Omental fat pad (tissue), 4 donors: ENCODE measurements at places on chromosomes 5 and 9.

DNA sequence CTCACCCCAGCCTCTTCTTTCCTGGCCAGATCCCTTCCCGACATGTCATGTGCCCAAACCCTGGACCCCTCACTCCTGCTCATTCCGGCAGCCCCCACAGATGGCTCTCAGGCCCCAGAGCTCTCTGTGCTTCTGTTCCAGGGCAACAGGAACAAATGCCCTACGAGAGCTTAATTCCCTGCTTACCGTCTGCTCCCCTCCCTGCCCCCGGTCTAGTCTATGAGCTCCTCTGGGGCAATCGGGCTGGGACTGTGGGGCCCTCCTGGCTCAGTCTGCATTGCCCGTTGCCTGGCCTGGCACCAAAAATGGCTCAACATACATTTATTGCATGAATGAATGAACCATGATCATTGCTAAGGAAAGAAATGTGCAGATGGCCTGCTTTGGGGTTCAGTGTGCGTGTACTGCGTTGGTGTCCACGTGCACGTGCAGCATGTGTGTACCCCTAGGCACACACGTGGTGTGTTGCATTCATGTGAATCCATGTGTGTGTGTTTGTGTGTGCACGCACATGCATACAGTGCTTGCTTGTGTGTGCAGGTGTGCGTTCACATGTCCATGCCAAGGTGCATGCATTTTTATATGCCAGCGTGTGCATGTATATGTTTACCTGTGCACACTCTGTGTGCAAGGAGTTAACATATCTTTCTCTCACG is 201.2 kb upstream of the IER5L start:
- no peak for DNase-seq

GRCh38 chr5:16931334-16932110 is 4.6 kb downstream of the MYO10 start:
- no peak for DNase-seq

GRCh38 chr9:115171921-115172388 is 54.0 kb upstream of the TNC start:
- DNase-seq = no peak

DNA sequence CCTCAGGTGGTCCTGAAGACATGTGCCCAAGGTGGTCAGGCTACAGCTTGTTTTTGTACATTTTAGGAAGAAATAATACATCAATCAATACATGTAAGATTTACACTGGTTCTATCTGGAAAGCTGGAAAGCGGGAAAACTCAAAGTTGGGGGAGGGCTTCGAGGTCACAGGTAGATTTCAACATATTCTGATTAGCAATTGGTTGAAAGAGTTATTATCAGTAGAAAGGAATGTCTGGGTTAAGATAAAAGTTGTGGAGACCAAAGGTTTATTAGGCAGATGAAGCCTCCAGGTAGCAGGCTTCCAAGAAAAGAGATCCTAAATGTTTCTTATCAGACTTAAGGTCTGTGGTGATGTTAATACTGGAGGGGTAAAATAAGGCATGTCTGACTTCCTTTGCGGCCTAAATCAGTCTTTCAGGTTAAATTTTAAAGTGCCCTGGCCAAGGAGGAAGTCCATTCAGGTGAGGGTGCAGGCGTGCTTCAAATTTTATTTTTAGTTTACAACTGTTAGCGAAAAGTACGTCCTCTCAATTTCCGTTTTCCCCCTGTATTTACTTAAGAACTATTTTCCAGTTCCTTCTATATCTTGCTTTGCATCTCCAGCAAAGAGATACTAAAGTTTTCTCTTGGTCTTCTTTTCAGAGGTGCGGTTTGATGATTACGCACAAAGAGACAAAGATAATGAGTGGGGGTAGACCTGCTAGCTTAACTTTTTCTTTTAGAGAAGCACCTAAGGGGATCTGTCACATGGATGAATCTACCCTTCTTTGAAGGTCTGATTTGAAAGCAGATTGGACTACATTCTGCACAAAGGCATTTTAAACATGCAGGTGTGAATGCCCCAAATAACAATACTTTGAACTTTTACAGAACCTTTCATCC is 578.6 kb downstream of the RAB3C start:
- no peak for DNase-seq

DNA sequence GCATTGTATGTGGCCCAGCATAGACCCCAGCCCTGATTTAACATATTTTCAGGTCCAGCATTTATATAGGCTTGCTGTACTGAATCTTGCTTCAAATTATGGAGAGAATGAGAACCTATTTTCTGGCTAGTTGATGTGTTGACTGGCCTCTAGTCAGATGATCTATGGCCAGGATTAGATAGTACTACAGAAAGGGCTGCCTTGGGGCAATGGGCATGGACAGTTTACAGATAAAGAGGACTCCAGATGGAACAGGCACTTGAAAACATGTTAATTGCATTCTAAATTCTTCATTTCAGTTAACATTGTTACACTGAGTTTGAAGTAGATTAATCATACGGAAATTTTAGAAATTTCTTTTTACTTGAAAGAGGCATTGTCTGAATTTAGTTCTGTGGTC is 61.5 kb downstream of the RAB14 start:
- no peak for DNase-seq

- DNase-seq = no peak
Observed at GRCh38 chr5:17761326-17761725, 127.1 kb downstream of the TAF11L14 start.

DNA sequence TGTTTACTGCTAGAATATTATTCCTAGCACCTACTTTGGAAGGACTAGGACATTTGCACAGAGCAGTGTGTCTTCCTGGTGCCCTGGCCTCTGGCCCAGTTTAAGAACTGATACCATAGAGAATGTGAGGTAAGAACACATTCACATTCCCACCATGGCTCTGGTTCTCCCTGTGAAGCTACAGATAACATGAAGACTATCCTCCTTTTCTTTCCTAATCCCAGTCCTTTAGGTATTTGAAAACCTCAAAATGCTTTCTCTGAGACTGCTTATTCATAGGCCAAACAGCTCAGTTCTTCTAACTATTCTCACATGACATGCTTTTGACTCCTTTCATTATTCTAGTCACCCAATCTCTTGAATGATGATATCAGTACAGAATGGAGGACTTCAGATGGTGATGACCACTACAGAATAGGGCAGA is 11.9 kb downstream of the FAM219A start:
- DNase-seq = no peak

DNA sequence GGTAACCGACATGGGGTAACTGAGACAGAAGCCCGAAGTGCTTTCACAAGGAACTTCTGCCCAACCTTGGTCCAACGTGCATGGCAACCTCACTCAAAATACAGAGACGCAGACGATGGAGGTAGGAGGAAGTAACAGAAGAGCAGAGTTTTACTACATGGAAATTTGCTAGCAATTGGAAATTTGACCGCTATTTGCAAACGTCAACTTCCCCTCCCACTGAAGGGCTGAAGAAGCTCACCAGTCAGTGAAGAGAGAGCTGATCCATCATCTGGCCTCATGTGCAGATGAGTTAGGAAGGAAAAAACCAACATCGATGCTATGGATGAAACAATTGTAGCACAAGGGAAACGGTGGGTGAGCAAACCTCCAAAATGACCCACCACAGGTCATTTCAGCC is 196.7 kb downstream of the RGS3 start:
- DNase-seq = no peak

GRCh38 chr9:136964171-136964689 is 12.2 kb downstream of the LCN12 start:
- no peak for DNase-seq

DNA sequence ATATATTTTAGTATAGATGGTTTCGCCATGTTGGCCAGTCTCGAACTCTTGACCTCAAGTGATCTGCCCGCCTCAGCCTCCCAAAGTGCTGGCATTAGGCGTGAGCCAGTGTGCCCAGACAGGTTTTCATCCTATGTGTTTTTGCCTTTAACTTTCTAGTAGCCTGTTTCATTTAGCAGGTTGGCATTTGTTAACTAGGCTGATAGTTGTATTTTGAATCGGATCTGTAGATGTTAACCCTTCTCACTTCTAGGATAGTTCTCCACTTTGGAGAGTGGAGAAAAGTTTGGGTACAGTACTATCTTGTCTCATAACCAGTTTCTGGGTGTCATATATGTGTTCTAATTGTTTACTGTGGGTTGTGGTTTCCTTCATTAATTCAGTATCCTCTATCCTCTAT is 7.3 kb upstream of the FGF18 start:
- no peak for DNase-seq

GRCh38 chr5:83375049-83375745 is 96.3 kb upstream of the VCAN start:
- no peak for DNase-seq

DNA sequence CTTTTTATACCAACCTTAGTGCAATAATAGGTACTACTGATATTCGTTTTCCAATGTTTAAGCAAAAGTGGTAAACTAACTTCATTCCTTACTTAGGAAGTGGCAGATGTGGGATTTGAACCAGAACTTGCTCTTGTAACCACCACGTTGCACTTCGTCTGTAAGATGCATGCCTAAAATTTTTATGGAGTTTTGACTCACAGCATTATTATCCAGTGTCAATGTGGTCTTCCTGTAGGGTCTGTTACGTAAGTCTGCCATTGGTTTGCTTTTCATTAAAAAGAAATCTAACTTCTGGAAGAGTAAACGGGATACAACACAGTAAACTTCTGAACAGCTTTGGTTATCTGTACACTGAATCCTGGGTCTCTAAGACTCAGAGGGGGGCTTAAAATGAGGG is 521.0 kb upstream of the WWC1 start:
- no peak for DNase-seq

DNA sequence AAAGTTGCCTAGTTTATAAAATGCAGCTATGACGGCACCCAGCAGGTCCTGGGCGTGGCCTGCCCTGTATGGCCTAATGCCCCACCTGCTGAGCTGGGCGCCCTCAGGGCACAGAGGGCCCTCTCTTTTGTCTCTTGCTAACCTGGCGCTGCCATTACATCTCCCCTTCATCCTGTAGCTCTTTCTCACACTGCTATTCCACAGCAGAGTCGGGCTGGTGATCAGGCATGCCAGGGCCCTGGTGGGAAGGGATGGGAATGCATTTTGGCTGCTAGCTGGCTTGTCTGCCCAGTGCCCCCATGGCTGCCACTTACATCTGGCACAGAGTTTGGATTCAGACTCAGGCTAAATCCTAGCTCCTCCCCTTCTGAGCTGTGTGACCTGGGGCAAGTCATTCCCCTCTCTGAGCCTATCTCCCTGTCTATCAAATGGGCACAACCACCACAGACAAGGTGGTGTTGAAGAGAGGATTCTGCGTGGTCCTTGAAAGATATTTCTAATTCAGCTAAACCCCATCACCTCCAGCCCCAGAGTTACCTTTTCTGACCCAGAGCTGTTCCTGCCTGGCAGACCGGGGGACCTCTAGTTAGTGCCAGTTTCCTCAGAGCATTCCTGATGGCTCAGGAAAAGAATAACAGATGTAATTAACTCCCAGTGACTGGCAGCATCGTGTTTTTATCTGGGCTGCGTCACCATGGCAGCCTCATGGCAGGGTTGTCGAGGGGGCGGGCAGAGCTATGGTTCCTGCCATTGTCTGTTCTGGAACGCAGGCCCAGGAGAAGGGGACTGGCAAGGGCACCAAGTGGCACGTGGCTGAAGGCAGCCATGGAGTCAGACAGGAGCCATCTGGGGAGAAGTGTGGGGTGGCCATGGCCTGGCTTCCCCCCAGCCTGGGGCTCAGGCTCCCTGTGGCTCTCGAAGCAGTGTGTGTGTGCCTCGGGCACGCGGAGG is 6.3 kb downstream of the PRR7 start:
- DNase-seq = no peak

- no peak for DNase-seq
Observed at GRCh38 chr5:179164331-179165311, 104.4 kb downstream of the ZNF354C start.

GRCh38 chr5:96404191-96404867 is 28.7 kb downstream of the PCSK1 start:
- DNase-seq = no peak

DNA sequence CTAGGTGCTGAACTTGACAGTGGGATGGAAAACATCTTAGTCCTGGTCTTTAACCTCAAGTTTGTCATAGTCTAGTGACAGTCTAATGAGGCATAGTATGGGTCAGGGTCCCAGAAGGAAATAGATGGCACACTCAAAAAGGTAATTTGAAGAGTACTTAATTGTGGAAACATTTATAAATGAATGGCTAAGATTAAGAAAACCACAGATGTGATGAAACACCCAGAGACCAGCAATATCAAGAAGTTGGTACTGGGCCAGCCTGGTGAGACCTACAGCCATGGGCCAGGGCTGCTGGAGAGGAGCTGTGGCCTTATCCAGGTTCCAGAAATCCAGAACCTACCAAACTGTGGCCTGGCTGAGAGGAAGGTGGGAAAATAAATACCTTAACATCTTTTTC is 93.5 kb upstream of the ATG10 start:
- no peak for DNase-seq

DNA sequence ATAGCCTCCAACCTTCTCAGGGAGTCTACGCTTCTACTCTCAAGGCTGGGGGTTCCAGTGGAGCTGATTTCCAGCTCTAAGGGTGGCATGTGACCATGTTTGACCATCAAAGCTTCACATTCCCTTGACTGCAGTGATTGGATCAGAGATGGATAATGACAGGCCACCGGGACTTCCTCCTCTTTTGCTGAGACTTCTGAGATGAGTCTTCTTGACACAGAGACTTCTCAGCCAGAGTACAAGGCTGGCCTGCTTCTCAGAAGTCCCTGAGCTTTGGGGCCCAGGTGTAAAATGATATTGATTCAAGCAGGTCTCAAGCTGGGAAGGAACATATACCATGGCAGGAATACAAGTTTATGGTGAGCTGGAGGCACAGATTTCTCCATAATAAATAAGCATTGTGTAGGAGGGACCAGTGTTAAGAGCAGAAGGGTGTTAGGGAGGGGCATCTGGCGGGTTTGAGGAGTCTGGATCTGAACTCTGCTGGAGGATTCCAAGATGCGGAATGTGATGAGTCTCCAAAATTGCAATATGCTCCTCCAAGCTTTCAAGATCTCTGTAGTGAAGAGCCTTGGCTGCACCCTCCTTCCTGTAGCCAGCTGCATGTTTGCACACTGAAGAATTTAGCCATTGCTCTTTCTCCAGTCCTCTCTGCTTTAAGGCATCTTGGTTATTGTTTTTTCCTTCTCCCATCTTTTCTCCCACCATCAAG is 41.7 kb upstream of the HSD17B4 start:
- DNase-seq = no peak

- no peak for DNase-seq
Observed at GRCh38 chr5:135215617-135216470, 181.8 kb upstream of the PITX1 start.

- no peak for DNase-seq
Observed at GRCh38 chr9:109903515-109904138, 123.6 kb downstream of the PALM2AKAP2 start.

DNA sequence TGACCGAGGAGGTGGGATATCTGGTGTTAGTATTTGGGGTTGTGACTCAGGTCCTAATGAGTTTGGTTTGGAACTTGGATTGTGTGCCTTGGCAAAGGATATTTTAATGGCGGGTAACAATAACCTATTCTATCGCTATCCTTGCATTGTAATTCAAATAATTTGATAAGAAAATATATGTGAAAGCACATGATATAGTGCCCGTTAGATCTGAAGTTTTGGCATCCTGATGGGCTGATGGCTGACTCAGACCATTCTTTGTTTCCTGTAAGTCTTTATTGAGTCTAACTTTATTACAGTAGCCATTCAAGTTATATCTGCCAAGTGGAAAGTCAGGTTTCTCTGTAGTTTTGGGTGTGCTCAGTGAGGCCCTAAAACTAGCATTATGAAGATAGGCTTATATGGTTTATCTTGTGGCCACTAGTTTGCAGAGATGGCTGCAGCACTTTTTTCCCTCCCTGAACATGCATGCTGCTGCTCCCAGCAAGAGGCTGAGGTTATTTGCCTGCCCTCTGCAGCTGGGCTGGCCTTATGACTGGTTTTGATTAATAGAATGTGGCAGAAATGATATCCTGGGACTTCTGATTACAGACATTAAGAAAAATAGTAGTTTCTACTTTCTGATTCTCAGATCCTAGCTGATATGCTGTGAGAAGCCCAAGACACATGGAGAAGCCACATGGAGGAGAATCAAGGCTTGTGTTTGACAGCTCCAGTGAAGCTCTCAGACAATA is 46.6 kb downstream of the CFAP95 start:
- DNase-seq = no peak
